ENCODE measurements at places on chromosomes 3 and 15. TPM values are rescaled to one million over a fixed set of nuclear protein-coding genes. Genes with fewer than 3 reads are reported as not detected.

GRCh38 chr15:57363661-57364060 lies 12.6 kb upstream of the CGNL1 start:
- DNase-seq = no peak

DNA sequence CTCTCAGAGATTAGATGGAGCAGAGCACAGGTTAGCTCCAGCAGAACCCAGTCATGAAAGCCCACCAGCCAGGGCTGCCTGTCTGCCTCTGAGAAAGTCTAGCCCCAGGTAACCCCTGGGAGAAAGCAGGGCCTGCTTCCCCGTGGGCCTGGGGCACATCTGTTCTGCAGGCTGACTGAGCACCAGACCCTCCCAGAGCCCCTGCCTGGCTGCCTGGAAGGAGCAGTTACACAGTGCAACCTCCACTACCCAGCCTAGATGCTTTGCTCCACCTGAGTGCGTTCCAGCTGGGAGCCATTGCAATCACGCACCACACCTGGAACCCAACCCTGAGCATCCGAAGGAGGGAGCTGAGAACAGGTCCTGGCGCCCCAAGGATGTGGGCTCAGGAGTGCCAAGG lies 24.7 kb upstream of the OR5K4 start:
- DNase-seq = no peak

- DNase-seq = no peak
These were observed 8.9 kb downstream of the OXTR start for GRCh38 chr3:8760506-8760905.

GRCh38 chr3:193987186-193987585 lies 148.8 kb upstream of the HES1 start:
- no peak for DNase-seq

- no peak for DNase-seq
These were observed 288.5 kb downstream of the LPP start for GRCh38 chr3:188442430-188442829.

The SEMA7A gene
- total RNA-seq = 10.1 TPM

The LYZL4 gene
- not detected for total RNA-seq

The FAM174B gene
- 6.2 TPM for total RNA-seq
